Stimulated activated CD8-positive, alpha-beta memory T cell treated with anti-CD3 and anti-CD28 coated beads, Interleukin-7, amount 100 ng/mL, for 24 hours (primary cell): ENCODE measurements at places on chromosomes 4 and X.

DNA sequence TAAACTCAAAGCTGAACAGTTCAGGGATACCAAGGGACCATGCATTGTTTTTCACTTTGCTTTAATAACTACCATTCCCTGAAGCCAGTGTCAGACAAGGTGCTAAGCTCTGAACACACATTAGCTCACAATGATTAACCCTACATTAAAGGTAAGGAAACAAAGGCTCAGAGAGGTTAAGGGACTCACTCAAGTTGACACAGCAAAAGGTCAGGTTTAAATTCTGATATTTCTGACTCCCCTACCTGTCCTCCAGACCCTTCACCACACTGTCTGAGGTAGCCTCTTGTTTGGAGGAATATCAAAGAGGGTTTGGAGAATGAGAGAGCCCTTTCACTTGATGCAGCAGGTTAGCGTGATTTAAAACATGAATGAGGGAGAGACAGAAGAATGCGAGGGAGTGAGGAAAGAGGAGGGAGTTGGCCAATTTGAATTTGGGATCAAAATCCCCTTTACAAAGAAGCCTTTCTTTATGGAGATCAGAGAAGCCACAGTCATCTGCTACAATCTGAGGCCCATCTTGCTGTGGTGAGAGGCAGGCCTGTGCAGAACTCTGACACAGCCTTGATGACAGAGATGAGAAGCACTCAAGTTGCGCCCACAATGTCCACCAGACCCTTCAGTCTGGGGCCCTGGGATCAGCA lies 103.5 kb downstream of the FHDC1 start:
- DNase-seq, result no peak

GRCh38 chr4:8553216-8553615 lies 27.0 kb upstream of the GPR78 start:
- DNase-seq, result no peak

- DNase-seq, result no peak
Observed at GRCh38 chrX:12988797-12989196, 13.9 kb downstream of the TMSB4X start.

DNA sequence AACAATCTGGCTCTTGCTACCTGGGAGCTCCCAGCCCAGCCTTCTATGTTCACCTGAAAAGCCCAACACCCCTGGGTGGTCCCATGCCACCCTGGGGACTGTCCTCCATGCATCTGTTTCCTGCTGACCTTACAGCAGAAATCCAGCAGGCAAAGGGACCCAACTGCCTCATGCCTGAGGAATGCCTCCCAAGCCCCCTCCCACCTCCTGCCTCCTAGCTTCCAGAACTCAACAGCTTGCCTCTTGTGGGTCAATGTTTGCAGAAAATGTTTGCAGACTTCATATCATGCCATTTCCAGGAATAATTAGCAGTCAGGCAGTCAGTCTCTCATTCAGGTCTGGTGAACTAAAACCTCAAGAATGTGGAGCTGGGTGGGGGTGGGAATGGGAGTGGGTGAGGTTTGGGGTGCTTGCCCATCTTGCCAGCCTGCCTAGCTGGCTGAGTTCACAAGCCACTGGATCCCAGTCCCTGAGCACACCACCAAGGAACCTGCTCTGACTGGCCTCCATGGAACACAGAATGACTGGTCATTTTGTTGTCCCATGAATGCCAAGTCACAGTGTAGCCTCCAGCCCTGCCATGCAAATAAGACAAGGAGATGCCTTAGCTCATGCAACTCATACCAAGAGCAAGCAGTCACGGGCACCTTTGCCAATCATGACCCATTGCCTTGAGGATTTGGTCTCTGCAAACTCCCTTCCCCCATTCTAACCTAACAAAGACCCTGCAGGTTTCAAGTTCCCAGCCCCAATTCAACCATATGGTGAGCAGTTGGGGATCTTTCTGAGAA lies 12.1 kb upstream of the PLAC1 start:
- no peak for DNase-seq

- DNase-seq, result no peak
Observed at GRCh38 chr4:78694457-78694787, 81.7 kb upstream of the BMP2K start.

GRCh38 chr4:112421911-112422310 lies 94.1 kb downstream of the NEUROG2 start:
- DNase-seq, result no peak

DNA sequence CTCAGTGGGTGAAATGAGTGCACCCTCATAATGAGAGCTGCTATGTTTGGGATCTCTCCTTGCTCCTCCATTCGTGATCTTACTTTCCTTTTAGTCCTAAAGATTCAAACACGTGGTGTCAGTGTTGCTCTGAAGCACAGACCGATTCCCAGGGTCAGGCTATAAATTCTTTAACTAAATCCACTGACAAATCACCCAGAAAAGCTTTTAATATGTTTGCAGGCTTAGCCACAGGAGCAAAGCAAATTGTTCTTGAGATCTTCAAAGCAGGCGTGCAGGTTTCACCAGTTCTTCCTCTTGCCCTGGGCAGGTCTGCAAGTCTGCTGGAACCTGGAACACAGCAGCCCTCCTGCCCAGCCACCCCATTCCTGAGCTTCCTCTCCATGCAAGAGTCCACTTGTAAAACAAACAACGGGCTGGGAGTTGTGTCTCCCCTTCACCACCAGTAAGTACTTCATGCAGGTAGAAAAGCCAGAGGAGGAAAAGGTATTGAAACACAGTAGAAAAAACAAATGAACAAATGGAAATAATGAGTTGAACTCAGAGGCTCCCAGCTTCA lies 70.1 kb upstream of the ENPP6 start:
- DNase-seq, result no peak

GRCh38 chrX:49276671-49277534 lies 7.3 kb downstream of the PPP1R3F start:
- no peak for DNase-seq

DNA sequence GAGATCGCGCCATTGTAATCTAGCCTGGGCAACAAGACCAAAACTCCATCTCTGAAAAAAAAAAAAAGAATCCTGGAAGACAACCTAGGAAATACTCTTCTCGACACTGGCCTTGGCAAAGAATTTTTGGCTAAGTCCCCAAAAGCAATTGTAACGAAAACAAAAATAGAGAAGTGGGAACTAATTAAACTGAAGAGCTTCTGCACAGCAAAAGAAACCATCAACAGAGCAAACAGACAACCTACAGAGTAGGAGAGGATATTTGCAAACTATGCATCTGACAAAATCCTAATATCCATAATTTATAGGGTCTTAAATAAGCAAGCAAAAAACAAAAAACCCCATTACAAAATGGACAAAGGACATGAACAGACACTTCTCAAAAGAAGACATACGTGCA lies 76.5 kb upstream of the DUSP21 start:
- DNase-seq, result no peak

- no peak for DNase-seq
Observed at GRCh38 chr4:136922066-136922465, 610.2 kb downstream of the PCDH18 start.

DNA sequence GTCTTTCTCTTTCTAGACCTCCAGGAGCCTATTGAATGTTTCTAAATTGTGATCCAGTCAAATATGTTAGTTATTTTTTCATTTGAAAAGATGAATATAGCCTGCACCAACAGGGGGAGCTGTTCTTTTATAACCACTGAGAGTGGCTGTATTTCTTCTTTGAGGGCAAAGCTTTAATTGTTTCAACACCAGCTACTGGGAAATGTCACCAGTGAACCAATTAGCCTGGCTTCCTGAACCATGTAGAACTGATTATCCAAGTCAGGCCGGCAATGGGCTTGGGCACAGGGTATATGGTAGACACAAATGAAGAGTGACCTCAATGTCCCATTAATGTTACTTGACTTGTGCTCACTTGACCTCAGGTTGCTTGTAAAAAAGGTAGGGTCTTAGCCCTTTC lies 4.8 kb upstream of the DAPP1 start:
- peak; percentile 15 for DNase-seq

DNA sequence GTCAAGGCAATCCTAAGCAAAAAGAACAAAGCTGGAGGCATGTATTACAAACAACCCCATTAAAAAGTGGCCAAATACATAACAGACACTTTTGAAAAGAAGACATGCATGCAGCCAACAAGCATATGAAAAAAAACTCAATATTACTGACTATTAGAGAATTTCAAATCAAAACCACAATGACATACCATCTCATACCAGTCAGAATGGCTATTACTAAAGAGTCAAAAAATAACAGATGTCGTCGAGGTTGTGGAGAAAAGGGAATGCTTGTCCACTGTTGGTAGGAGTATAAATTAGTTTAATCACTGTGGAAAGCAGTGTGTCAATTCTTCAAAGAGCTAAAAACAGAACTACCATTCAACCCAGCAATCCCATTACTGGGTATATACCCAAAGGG lies 604.6 kb upstream of the GRIA3 start:
- DNase-seq, result no peak

- DNase-seq, result no peak
Observed at GRCh38 chr4:142480244-142480643, 365.9 kb downstream of the INPP4B start.

DNA sequence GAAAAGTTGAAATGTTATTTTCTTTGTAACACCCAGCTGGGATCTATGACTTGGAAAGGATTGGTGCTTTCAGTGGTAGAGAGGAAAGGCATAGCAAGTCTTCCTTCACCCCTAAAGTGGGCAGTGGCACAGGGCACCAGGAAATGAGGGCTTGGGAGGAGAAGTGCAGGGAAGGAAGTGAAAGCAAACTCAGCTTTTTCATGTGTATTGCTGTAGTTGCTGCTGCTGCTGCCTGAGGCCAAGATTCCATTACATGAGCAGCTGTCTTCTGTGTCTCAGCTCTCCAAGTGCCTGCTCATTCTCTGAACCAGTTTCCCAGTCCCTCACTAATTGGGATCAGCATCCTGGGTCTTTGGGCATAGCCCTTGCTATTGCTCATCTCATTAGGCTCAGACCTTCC lies 2.6 kb downstream of the HCCS start:
- DNase-seq, result no peak

GRCh38 chrX:50393902-50394301 lies 76.7 kb downstream of the DGKK start:
- no peak for DNase-seq

GRCh38 chr4:123786163-123786915 lies 389.7 kb downstream of the SPRY1 start:
- DNase-seq, result no peak

DNA sequence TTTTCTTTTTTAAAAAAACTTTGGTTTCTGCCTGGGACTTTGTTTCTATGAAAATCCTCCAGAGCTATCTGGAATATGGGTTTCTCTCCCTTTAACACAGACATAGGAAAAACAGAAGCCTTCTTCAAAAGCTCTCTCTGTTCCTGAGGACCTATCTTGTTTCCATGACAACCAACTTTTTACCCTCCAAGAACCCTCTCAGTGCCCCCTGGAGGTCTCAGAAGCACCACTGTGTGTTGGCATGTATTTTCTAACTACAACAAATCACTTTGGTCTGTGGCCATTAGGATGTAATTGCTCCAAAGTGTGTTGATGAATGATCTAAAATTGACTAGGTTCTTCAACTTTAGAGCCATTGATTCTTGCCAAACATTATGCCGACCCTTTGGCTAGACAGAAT lies 1331.6 kb downstream of the ADGRL3 start:
- DNase-seq, result no peak

DNA sequence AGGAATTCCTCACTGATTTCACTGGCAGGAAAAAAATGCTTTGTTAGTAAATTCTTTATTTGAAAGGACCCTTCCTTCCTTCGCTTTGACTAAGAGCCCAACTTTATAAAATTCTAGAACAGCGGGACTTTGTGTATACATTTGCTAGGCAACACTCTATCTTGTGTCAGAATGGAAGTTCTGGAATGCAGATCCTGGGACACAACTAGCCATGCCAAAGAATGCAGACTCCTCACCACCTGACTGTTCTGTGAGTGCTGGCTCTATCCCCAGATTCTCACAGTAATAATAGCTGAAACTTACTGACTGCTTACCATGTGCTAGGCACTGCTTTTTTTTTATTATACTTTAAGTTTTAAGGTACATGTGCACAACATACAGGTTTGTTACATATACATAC lies 73.3 kb upstream of the ZDHHC15 start:
- no peak for DNase-seq
